A549 treated with AZD2906 at 1 μM for 4 hours (cell line): ENCODE measurements at places on chromosomes 7 and 10. TPM values are rescaled to one million over a fixed set of nuclear protein-coding genes. Genes with fewer than 3 reads are reported as not detected.

Gene DYNC1I1
- total RNA-seq, result 0.15 to 0.29 TPM (median 0.16 TPM) in 5 replicates

Gene C7orf33
- total RNA-seq, result not detected in 5 replicates

Gene NAT16
- total RNA-seq, result 0.13 to 0.19 TPM (median 0.15 TPM) in 5 replicates

Gene CTNNA3
- total RNA-seq, result not detected in 5 replicates

Gene GJC3
- 0.09 to 0.24 TPM (median 0.20 TPM) in 4 of 5 replicates, not detected in the other for total RNA-seq

Gene SLC39A12
- not detected in 5 replicates for total RNA-seq
